Motor neuron (in vitro differentiated cells): ENCODE measurements at places on chromosomes 7 and 10.

- ATAC-seq = no peak
Measured at GRCh38 chr7:44247868-44248651, 47.3 kb downstream of the YKT6 start.

DNA sequence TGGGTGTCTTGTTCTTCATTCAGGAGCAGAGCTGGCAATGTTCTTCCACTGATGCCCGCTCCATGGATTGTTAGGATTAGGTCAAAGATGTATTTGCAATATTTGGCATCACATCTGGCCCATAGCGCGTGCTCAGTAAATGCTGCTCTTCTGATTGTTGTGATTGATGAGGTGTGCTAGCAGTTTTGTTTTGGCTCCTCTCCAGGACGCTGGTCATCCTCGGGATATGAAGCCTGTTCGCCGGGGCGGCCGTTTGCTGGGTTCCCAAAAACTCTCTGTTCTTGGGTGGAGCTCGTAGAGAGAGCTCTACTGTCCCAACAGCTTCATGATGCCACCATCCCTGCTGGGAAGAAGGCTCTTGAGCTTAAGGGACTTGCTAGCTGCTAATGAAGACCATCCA lies 96.9 kb downstream of the XRCC2 start:
- ATAC-seq = no peak

DNA sequence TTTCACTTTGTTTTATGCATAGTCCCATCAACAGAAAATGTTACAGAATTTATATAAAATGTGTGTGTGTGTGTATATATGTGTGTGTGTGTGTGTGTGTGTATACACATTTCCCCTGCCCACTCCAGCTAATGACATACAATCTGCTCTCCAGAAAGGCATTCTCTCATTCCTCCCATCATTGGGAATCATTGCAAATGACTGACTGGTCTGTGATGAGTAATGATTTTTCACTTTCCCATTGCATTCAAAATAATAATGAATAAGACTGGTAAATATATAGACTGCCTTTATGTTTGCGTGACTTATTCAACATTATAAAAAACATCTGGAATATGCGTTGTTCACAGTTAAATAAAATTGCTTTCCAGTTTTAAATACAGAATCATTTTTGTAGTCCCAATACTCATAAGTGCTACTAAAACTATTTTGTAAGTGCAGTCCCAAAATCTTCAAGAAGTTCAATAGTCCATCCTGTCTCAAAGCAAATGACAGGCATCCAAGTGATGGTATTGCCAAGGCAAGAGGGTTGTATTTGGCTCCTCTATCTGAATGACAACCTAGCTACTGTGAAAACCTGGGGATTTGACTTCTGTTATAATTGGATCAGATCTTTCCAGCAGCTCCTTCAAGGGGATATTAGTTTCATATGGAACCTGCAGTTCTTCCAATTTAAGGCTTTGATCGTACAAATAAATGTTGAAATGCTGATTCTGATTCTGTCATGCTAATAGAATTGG lies 150.9 kb downstream of the POLR1F start:
- ATAC-seq = no peak

GRCh38 chr7:28479507-28479947 lies 67.2 kb downstream of the CREB5 start:
- ATAC-seq = no peak

DNA sequence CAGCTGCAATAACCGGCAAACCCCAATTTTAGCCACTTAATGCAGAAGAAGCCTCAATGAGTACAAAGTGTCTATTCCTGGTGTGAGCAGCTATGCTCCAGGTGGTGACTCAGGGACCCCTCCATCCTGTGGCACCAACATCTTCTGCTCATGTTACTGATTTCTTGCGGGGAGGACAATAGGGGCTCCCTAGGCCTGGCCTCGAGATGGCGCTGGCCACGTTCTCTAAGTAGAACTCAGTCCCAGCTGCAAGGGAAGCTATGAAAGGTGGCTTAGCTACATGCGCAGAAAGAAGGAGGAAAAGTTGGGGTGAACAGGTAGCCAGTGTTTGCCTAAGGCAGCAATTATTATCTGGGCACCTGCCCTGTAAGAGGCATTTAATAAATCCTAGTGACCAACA lies 6.6 kb downstream of the GJD4 start:
- no peak for ATAC-seq

DNA sequence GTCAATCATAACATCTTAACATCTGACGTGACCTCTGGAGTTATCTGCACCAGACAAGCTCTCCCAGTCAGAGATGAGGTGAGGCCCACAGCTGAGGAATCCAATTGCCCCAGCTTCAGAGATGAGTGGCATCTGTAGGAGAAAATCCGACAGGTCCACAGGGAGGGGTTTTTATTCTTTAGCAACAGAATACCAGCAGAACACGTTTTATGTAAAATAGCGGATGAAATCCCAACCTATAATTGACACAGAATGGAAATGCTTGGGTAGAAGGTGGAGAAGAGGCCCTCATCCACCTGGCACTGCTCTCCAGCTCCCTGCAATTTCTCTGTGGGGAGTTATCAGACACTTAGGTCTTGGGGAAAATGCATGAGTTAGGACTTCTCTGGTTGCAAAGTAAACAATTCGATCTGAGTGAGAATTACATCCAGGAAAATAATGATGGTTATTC lies 144.2 kb upstream of the NRP1 start:
- ATAC-seq = no peak

DNA sequence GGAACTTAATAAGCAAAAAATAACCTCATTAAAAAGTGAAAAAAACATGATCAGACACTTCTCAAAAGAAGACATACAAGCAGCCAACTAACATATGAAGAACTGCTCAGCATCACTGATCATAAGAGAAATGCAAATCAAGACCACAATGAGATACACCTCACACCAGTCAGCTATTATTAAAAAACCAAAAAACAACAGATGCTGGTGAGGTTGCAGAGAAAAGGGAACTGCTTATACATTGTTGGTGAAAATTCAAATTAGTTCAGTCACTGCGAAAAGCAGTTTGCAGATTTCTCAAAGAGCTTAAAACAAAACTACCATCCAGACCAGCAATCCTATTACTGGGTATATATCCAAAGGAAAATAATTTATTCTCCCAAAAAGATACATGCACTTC lies 513.3 kb downstream of the MDFIC start:
- ATAC-seq = no peak

GRCh38 chr7:73623798-73624668 lies at the start of gene MLXIPL:
TSS of gene MLXIPL (minus strand) at chr7:73624522. CDS start at chr7:73624492, 30 bp downstream.
- ATAC-seq = peak; percentile 73

- no peak for ATAC-seq
Measured at GRCh38 chr10:84184517-84184916, 9.8 kb upstream of the CDHR1 start.

- no peak for ATAC-seq
Measured at GRCh38 chr10:132724446-132724845, 61.5 kb downstream of the NKX6-2 start.

GRCh38 chr7:68785036-68785435 lies 813.2 kb upstream of the AUTS2 start:
- ATAC-seq = no peak

- ATAC-seq = peak; percentile 71
Measured at GRCh38 chr7:151251689-151252560, 3.4 kb upstream of the SMARCD3 start.

- ATAC-seq = no peak
Measured at GRCh38 chr10:8504499-8504898, 450.0 kb downstream of the GATA3 start.

- ATAC-seq = no peak
Measured at GRCh38 chr10:130806426-130806825, 505.1 kb downstream of the TCERG1L start.

DNA sequence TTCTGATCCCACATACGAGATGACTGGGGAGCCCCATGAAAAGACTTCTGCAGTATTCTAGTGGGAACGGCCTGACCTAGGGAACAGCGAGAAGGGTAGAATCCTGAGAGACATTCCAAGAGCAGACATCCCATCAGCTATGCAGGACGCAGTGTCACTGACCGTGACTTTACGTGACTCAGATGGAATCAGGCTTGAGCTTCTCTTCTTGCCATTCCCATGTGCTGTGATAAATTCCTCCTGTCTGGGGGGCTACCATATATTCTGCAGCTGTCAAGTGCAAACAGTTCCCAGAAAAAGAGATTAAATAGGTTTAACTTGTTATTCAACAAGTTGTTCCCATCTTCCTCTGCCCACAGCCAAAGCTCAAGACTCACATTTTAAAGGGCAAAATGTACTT lies 73.1 kb upstream of the PDE1C start:
- no peak for ATAC-seq
